ENCODE measurements at places on chromosomes 6 and 20.

DNA sequence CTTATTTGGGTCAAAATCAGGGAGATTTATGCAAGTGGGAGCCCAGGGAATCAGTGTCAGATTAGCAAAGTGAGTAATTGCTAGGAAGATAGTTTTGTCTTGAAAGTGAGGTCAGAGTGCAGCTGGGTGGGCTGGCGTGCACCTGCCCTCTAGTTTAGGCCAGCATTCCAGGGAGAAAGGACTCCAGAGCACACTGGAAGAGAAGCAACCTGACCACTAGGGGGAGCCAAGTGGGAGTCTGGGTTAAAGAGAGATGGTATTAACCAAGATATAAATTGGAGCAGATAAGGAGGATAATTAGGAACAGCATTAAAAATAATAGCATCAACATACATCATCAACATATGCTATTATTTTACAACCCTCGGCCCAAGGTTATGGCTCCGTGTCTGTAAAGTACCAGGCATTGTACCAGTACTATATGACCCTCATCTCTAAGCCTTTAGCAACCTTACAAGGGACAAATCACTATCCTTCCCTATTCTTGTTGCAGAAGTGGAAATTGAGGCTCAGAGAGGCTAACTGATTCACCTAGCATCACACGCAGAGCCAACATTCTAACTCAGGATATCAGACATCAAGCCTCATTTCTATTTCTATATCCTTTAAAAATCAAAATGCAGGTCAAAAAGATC is 57.8 kb downstream of the SLC2A10 start:
- DNase-seq = no peak

- DNase-seq = no peak
These were observed 57.0 kb downstream of the KIF13A start for GRCh38 chr6:17930321-17930993.

DNA sequence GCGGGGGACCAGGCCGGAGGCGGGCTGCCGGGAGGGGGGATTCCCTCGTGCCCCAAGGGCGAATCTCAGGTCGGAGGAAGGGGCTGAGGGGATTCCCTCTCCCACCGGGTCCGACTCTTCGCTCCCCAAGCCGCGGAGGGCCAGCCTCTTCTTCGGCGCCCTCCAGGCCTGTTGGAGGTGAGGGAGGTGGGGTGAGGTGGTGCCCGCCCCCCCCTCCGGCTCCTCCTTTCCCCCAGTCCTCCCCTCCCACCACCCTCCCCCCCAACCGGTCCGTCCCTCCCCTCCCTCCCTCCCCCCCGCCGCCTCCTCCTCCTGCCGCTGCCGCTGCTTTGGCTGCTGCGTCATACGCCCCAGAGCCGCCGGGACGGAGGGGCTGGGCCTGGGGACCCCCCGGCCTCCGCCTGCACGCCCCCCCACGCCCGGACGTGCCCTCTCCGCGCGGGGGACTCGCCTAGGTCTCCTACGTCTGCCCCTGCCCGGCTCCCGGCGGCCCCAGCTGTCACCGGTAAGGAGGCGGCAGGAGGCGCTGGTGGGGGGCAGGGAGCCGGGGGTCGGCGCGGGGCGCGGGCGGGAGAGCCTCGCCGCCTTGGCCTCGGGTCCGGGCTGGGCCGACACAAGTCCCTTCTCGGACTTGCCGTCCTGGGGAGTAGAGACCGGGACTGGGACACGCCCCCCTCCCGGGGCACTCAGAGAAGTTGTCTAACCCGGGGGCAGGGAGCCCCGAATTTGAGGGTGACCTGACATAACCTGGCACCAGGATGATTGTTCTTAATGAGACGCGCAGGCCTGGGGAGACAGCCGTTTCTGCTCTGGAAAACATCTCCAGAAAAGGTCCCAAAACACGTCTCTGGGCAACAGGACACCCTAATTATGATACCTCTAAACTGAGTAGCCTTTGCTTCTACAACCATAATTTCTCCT is at the start of gene PHF1:
PHF1 (plus strand) TSS at position 304 of the 921 bp plus-strand sequence. CDS start 1,250 bp downstream, outside the sequence.
- no peak for DNase-seq

- DNase-seq = no peak
These were observed 47.9 kb upstream of the CDH4 start for GRCh38 chr20:61204206-61204605.

- peak; percentile 9 for DNase-seq
These were observed 99.1 kb downstream of the ALDH8A1 start for GRCh38 chr6:134850721-134851305.

- no peak for DNase-seq
These were observed 28.6 kb downstream of the SLC23A2 start for GRCh38 chr20:4972506-4973251.

DNA sequence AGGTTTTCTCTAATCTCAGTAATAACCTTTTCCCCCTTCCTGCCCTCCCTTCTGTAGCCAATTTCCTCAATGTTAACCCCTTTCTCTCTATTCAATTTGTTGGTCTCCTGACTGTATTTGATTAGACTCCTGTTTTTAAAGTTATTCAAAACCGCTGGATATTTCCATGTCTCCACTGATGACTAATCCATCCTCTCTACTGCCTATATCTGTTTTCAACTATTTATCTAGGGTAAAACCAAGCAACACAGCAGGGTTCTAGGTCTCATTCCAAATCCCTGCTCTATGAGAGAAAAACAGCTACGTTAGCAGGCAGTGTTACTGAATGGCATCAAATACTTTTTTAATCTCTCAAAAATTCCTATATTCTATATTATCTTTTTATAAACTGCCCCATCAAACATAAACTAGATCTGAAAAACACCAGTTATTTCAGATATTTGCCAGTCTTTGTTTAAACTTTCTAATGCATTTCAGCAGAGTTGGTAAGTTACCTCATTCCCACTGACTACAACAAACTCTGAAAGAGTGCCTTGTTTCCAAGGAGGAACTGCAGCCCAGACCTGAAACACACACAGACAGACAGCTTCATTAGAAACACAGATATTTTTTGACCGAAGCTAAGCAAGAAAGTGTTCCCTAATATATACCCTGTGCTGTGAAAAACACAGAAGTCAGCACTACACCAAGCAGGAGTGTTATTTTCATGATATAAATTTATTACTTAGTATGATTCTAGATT is 8.2 kb downstream of the RTN4IP1 start:
- DNase-seq = no peak

DNA sequence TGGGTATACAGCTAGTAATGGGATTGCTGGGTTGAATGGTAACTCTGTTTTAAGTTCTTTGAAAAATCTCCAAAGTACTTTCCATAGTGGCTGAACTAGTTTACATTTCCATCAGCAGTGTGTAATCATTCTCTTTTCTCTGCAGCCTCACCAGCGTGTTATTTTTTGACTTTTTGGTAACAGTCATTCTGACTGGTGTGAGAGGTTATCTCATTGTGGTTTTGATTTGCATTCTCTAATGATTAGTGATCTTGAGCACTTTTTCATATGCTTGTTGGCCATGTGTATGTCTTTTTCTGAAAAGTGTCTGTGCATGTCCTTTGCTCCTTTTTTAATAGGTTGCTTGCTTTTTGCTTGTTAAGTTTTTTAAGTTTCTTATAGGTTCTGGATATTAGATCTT is 194.2 kb upstream of the PHACTR1 start:
- no peak for DNase-seq

DNA sequence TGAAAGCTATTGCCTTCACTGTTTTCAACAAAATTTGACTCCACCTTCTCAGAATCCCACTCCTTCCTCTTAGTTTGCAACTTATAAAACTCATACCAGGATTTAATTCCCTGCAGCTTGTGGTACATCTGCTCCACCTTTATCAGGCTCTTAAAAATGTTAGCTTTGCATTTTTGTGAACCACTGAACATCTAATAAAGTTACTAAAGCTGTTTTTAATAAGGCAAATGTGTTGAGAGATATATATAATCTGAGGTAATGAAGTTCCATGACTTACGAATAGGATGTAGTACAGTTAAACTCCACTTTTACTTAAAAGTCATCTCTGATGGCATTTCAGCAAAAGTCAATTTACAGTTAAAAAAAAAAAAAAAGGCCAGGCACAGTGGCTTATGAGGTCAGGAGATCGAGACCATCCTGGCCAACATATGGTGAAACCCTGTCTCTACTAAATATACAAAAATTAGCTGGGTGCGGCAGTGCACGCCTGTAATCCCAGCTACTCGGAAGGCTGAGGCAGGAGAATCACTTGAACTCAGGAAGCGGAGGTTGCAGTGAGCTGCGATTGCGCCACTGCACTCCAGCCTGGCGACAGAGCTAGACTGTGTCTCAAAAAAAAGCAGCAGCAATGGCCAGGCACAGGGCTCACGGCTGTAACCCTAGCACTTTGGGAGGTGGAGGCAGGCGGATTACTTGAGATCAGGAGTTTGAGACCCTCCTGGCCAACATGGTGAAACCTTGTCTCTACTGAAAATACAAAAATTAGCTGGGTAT is 106.2 kb downstream of the KIF13A start:
- DNase-seq = no peak

GRCh38 chr6:14730654-14731053 is 515.2 kb upstream of the JARID2 start:
- no peak for DNase-seq

- no peak for DNase-seq
These were observed 227.0 kb downstream of the PHF3 start for GRCh38 chr6:63862486-63863198.

DNA sequence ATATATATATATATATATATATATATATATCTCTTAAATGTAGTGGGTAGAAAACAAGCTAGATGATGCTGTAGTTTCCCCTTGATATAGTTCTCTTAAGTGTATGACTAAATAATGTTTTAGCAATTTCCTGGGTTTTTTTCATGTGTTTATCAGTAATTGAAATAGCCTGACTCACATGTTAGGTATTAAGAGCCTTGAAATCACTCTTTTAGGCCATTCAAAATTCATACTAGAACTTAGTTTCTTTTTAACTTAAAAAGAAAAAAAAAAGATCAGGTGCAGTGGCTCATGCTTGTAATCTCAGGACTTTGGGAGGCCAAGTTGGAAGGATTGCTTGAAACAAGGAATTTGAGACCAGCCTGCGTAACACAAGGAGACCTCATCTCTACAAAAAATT is 44.1 kb downstream of the NKX2-4 start:
- no peak for DNase-seq

- DNase-seq = no peak
These were observed 134.2 kb downstream of the PLCB4 start for GRCh38 chr20:9203081-9203447.

DNA sequence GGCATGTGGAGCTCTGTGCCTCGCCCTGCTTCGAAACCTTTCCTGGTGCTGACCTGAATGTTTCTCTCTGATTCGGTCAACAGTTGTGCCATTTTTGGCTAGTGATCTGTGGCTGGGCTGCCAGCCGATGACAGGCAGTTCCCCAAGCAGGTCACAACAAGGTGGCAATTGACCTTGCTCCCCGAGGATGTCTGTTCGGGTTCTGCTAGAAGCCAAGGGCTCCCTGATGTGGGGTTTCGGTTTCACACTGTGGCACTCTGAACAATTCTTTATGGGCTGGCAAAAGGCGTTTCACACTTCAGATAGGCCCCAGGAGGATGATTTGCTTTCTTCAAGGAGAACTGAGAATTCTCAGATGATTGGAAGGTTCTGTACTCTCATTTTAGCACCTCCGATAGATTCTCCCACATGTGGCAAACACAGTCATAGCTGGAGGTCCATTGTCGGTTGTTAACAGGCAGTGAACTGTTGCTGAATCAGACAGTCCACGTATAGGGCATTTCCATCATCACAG is 135.6 kb downstream of the SLC24A3 start:
- DNase-seq = no peak

GRCh38 chr20:61755971-61756845 is 309.5 kb downstream of the TAF4 start:
- DNase-seq = no peak

DNA sequence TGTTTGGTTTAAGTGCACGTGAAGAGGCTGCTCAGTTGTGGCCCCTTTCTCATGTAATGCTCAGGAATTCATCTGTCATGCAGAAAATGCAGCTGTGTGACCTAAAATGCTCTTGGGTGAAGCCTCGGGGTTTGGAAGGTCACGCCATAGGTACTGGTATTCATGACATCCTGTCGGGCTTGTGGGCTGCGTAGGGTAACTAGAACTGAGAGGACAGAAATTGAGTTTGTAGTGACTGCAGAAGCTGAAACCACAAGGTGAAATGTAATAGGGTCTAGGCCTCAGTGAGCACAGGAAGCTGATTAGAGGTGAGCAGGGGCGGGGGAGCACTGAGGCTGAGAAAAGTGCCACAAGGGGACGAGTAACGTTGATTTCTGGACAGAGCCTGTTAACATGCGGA is 128.8 kb downstream of the SOBP start:
- no peak for DNase-seq

- no peak for DNase-seq
These were observed 31.2 kb downstream of the RIPOR3 start for GRCh38 chr20:50659975-50660670.

GRCh38 chr6:29183594-29183993 is 12.9 kb downstream of the OR2J2 start:
- no peak for DNase-seq

- no peak for DNase-seq
These were observed 2.5 kb upstream of the PAQR8 start for GRCh38 chr6:52359403-52359802.

DNA sequence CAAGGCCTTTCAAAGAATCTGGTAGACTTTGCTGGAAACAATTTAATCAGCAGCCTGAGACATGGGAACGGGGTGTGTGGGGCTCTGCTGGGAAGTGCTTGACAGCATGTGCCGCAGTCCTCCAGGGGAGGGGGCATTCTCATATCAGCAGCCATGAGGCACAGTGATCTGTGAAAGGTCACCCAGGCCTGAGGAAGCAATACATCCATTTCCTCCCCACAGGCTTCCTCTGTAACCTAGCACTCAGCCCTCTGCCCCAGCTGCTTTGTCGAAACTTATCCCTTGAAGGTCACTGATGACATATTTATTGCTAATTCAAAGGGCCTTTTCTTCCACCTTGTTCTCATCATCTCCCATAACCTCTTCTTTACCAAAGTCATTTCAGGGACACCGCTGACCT is 103.3 kb downstream of the TNFAIP3 start:
- DNase-seq = no peak

GRCh38 chr20:60255415-60255814 is 297.2 kb downstream of the CDH26 start:
- DNase-seq = no peak

- no peak for DNase-seq
These were observed 199.8 kb upstream of the SASH1 start for GRCh38 chr6:148142821-148143220.

DNA sequence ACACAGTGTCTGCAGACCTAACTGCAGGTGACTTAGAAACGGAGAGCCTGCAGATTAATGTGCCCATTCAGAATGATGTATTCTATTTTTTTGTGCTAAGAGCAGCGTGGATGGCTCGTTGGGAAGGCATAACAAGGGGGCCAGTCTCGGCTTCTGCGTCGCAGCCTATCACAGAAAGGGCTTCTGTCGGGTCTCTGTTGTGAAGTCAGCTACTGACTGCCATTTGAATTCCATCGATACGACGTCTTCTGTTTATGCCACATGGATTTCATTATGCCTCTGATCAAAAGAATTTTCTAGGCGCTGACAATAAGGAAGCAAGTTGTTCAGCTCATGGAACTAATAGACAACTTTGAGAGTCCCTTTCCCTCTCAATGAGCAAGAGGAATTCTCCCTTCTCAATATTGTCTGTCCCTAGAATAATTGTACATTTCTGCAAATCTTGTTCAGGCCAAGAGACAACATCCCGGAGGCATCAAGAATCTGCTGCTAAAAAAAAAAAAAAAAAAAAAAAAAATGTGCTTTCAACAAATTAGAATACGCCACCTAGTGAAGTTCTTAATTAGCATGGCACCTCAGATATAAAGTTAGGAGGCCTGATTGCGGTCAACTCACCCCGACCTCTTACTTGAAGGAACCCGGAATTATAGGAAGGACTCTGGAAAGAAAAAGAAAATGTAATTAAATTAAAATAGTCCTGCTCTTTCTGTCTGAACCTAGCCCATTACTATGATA is 223.9 kb downstream of the TSHZ2 start:
- DNase-seq = no peak

- no peak for DNase-seq
These were observed 42.7 kb downstream of the HLA-A start for GRCh38 chr6:29984992-29985391.
